ENCODE measurements at places on chromosomes 5 and 9.

- no peak for DNase-seq
Observed at GRCh38 chr5:73913971-73914370, 288.0 kb downstream of the ARHGEF28 start.

DNA sequence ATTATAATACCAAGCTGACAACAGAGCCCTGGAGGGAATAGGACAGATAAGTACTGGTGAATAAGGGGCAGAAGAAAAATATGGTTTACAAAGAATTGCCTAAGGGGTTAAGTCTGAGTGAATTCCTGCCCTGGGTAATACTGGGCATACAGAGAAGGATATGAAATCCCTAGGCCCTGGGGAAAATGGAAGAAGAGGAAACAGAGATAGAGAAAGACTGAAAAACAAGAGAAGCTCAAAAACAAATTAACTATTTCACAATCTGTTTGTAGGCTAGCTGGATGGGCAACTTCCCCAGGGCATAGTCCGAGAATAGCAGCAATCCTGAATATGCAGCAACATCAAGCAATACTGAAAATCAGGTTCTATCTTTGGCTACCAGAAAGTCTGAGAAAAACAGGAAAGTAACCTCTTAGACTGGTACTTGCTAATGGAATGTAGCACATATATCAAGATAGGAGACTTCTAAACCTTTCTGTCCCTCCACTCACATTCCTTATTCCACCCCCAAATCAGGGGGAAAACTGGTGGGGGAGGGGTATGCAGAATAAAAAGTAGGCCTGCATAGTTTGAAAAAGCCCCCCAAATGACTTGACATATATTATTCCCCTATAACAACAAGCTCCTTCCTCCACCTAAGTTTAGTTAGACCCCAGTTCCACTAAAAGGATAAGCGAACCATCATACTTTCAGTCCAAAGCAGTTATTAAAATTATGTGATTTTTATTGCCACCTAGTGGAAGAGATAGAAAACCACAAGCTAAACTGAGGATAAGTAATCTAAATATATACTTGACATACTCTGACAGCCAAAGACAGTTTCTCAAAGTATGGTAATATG lies 20.6 kb downstream of the SLC38A9 start:
- no peak for DNase-seq

DNA sequence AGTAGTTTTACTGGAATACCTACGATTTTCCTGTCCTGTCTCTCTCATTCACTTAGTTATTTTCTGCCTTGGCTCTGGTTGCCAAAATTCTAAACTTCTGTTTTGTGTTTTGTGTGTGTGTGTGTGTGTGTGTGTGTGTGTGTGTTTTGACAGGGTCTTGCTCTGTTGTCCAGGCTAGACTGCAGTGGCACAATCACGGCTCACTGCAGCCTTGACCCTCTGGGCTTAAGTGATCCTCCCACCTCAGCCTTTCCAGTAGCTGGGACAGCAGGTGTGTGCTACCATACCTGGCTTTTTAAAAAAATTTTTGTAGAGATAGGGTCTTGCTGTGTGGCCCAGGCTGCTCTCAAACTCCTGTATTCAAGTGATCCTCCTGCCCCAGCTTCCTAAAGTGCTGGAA lies 17.2 kb downstream of the UBE2D2 start:
- no peak for DNase-seq

GRCh38 chr9:3510796-3511195 lies 15.0 kb downstream of the RFX3 start:
- no peak for DNase-seq

DNA sequence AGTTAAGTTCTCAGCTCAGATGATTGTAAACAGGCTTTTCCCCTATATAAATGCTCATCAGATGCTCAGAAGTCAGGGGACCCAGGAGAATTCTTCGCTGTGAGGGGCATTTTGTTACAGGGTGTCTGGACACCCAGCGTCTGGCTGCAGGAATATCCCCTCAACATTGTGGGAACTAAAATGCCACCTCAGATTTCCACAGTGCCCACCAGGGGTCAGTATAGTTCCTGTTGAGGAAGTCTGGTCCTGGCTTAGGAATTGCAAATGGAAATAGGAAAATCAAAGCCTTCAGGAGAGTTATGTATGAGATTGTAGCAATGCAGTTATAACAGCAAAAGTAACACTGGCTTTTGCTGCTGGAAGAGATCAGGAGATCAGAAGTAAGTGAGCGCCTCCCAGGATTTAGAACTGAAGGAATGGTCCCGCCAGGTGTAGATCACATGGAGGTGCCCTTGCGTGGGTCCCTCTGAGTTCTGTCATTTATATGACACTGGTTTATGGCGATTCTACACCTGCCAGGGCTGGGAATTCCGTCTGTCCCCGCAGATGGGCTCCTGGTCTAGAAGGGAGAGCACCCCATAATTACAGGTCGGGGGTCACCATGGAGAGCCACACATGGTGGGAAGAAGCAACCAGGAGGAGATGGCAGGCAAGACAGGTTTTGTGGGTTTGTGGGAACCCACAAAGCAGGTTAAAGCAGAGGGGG lies 47.1 kb upstream of the CTSL start:
- no peak for DNase-seq

DNA sequence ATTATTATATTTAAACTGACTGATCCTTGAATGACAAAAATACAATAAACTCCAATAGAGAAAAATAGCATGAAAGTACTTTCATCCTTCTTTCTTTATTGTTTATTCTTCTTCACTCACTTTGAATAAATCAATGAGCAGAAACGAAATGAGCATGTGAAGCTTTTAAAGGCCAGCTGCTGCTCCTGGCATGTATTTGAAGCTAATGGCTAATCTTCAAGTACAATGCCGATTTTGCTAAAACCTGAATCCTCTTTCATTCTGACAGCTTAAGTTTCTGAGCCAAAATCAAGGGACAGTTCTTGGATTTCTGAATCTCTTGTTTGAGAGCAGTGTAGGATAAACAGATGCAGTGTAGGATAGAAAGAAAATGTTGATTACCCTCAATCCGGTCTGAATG lies 237.3 kb downstream of the CDH10 start:
- no peak for DNase-seq

- DNase-seq, result no peak
Observed at GRCh38 chr5:133993185-133993936, 11.4 kb downstream of the VDAC1 start.

DNA sequence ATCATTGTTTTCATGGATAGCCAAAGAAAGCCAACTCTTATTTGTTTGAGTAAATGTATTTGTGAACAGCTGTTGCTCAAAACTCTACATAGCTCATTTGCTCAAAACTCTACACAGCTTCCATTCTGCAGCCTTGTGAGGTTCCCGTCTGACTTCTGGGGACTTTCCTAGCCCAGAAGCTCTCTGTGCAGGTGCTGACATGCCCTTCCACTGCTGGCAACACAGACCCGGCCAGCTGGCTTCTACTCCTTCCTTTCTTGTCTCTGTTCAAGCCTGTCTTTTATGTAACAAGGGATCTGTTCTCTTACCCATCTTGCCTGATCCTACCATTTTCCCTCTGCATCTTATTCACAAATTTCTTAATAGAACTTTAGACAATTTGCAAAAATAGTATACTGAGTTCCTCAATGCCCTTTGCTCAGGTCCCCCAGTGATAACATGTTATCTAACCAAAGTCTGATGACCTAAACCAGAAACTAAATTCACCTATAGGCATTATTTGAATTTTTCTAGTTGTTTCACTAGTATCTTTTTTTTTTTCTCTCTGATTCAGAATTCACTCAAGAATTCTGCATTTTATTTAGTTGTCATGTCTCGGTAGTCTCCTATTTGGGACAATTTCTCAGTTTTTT lies 556.5 kb upstream of the SEMA6A start:
- DNase-seq, result no peak

DNA sequence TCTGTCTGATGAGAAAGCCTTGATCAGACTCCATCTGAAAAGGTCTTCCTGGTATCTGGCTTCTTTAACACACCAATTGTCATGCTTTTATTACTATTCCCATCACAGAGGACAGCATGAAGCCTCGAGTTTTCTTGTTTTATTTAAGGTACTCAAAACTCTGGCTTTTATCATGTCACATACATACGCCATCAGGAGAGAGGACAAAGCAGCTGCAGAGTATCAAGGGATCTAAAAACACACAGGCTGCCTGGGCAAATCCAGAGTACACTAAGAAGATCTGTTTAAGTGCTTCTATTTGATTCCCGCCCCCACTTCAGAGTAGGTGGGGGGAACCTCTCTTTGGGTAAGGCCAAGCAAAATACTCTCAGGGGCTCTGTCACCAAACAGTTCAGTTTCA lies 277.2 kb downstream of the SPOCK1 start:
- DNase-seq, result no peak

- DNase-seq, result no peak
Observed at GRCh38 chr5:126062398-126063221, 360.6 kb upstream of the GRAMD2B start.

- no peak for DNase-seq
Observed at GRCh38 chr9:88835772-88836171, 155.5 kb upstream of the S1PR3 start.

DNA sequence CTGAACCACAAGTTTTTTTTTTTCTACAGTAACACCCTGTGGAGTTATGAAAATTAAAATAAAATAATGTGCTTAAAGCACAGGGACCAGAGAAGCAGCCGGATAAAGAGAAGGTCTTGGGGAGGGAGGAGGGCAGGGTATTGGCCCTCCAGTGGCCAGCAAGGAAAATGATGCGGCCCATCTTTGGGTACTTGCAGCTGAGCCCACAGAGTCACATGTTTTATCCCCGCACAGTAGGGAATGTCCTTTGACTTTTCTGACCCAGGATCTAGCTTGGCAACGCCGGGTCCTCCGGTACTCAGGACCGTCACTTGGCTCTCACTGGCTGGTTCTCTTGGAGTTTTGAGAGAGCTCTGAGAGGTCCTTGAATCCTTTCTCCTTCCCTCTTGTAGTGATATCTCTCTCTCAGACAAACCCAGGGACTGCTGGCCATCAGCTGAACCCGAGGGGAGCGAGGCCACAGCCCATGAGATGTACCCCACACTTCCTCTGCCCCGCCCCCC lies 35.3 kb upstream of the HSPA9 start:
- DNase-seq, result no peak

DNA sequence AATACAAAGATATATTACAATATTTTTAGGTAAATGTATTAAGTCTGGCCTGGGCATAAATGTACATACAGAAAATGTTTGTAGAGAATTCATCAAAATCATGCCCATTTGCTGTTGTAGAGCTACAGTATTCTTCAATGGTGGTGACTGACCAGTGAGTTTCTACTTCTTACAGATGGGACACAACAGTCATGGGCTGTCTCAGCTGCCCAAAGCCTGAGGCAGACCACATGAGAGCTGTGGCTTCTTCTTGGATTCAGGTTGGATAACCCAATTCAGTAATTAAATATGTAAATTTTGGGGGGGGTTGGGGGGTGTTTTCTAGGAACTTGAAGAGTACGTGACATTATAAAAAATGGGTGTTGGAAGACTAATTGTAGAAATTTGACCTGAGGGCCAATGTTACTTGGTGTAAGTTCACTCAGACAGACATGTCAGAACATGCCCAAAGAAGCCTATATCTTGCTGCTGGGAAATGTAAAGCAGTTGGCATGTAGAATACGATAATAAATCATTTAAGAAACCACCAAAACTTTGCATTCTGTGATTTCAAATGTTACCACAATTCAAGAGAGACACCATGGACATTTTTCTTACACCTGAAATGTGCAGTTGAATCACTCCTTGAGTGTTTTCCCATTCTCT lies 17.9 kb downstream of the STARD4 start:
- DNase-seq, result no peak

DNA sequence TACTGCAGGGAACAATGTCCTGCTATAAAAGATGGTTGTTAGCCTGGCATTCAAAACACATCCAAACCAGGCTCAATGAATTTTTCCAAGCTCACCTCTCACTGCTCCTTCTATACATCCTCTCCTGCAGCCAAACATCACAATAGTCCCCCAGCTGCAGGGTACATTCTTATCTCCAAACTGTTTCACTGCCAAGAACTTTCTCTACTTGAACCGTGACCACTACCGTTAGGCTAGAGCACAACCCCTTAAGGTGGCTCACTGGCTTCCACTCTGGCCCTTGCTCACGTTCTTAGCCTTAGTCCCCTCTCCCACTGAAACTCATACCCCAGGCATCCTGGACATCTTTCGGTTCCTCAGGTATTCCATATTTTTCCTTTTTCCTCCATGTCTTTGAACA lies 29.0 kb upstream of the ANXA6 start:
- no peak for DNase-seq

- DNase-seq, result no peak
Observed at GRCh38 chr9:16154521-16155078, 601.8 kb downstream of the CCDC171 start.

DNA sequence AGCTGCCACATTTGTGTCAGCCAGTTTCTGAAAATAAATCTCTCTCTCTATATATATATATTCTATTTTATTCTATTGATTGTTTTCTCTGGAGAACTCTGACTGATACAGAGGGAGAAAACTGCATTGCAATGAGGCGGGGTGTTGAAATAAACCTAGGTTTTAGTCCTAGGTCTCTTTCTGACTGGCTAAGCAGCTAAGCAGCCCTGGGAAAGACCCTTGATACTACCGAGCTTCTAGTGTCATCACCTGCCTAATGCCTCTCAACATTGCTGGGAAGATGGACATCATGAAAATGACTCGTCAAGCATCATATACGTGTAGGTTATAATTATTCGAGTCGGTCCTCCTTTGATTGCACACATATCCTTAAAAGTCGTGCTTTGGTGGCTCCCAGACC lies 166.5 kb upstream of the IL12B start:
- no peak for DNase-seq

DNA sequence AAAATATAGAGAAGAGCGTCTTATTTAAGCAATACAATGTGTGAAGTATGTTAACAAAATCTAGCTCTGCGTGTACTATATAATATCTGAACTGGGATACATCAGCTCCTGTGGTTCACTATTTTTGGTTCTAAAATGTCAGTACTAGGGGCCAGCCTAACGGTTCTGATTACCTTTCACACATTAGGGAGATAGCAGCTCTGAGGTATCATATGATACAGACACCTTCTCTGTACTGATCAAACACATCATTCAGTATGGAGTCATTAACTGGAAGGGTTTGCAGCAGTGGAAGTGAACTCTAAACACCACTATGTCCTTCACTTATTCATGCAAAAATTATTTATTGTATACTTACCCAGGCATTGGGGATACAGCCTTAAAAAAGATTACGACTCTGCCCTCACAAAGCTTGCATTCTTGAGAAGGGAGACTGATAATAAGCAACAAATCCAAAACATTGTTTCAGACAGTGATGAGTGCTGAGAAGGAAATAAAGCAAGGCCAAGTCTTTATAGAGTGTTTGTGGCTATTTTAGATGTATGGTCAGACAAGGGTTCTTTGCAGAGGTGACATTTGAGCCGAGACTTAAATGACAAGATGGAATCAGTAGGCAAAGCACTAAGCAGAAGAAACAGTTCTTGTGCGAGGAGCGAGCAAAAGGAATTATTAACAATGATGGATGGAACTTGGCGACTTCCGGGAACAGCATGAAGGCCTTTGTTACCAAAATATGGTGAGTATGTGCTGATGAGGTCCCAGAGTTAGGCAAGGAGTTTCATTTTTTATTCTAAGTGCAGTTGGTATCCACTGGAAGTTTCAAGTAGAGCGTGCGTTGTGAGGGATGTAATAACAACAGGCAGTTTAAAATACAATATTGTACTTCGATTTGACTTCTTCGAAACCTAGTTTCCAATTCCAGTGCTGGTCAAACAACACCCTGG lies 1.8 kb upstream of the LNPEP start:
- DNase-seq, result no peak

Data from stimulated activated naive CD4-positive, alpha-beta T cell treated with Interleukin-2 at 50 U/mL for 16 hours (primary cell).